ENCODE measurements at places on chromosomes 7 and 10.

GRCh38 chr7:64916-65341 lies 127.4 kb upstream of the FAM20C start:
- DNase-seq: no peak

DNA sequence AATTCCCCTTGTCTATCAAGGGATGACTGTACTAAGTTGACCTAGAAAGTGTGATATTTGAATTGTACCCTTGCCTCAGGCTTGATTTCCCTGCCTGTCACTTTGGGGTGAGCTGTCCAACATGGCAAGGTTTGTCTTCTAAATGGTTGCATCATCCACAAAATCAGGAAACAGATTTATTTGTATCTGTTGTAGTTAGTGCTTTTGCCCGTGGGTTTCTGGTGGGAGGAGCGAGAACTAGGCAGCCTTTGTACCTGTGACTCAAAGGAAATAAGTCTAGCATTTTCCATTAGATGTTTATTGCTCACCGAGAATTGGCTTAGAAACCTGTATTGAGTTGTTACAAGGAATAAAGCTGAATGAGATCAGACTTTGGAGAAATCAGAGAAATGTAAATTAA lies 650.8 kb downstream of the LRMDA start:
- DNase-seq: no peak

DNA sequence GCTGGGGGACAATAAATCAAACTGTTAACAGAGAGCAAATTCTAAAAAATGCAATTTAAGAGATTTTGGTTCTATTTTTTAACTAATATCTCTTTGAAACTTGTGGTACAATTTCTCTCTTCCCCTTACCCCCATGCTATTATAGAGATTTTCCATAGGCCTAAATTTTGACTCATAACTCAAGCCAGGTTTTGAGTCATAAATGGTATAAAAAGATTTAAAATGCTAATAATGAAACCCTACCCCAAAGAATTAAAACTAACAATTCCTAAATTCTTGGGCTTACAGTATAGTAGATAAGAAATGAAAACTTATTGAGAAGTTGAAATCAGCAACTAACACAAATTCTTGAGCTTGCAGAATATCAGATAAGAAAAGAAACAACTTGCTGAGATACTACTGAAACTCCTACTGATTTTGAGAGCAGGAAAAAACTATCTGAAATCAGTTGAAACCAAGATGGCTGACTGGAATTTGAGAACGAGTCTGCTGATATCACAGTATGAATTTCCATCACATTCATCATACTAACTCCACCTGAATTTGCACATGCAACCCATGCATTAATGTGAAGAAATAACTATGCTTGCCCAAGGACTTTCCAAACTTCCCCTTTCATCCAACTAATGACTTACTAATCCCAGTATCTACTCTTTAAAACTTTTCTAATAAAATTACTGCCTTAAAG lies 36.3 kb downstream of the POT1 start:
- DNase-seq: no peak

GRCh38 chr7:90383861-90384260 lies 19.4 kb upstream of the CLDN12 start:
- DNase-seq: no peak

DNA sequence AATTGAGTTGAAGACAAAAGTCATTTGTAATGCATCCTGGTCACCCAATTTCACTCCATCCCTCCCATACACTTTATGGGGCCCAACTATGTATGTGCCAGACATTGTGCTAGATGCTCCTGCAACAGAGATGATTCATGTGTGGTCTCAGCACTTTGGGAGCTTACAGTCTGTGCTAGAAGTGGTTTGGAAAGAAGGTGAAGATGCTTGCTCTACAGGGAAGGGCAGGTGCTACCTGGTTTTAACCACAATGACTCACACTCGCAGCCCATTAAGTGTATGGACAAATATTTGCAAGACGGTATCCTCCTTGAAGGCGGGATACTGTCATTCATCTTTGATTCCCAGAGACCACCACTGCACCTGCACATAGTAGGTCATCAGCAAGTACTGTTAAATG lies 257.6 kb downstream of the OTUD1 start:
- no peak for DNase-seq

DNA sequence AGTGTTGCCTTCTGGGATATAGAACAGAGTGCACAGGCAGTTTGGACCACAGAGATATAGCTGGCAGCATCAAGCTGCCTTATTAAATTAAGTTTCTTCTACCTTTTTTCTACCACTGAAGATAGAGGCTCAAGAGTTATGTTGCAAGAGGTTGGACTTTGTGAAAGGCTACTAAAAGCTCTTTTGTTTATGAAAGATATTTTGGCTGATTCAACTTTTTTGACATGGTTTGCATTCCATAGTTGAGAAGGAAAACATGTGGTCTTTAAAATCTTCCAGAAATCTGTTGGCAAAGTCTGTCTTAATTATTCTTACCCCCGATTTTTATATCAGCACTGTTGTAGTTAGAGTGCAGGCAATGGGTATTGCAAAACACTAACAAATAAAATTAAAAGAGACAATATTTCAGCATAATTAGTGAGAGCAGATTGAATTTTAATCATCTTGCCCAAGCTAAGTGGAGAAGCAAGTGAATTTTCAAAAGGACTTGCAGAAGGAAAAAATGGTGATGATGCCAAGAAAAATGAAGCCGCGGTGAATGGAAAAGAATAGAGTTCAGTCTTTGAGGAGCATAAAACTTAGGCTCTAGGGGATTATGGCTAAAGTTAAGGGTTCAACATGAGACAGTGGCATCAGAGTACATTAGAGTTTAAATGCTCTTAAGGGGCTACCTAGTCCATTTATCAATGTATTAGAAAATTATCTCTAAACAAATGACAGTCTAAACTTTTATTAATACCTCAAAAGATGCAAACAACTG lies 450.9 kb upstream of the CNTNAP2 start:
- DNase-seq: no peak

DNA sequence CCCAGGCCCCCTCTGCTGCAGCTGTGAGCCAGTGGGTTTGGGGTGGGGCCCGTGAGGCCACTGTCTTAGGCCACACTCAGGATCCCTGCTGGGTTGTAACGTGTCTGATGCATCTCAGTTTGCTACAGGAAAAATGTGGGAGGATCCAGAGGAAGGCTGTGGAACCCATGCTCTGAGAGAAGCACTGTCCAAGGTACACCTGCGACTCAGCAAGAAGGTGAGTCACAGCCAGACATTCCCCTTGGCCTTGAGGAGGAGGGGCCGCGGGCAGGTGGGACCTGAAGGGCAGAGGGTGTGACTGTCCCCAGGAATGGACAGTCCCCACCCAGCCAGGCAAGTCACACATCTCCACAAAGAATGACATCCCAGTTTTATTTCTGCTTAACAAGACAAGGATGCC lies 27.8 kb upstream of the C10orf120 start:
- DNase-seq: no peak

DNA sequence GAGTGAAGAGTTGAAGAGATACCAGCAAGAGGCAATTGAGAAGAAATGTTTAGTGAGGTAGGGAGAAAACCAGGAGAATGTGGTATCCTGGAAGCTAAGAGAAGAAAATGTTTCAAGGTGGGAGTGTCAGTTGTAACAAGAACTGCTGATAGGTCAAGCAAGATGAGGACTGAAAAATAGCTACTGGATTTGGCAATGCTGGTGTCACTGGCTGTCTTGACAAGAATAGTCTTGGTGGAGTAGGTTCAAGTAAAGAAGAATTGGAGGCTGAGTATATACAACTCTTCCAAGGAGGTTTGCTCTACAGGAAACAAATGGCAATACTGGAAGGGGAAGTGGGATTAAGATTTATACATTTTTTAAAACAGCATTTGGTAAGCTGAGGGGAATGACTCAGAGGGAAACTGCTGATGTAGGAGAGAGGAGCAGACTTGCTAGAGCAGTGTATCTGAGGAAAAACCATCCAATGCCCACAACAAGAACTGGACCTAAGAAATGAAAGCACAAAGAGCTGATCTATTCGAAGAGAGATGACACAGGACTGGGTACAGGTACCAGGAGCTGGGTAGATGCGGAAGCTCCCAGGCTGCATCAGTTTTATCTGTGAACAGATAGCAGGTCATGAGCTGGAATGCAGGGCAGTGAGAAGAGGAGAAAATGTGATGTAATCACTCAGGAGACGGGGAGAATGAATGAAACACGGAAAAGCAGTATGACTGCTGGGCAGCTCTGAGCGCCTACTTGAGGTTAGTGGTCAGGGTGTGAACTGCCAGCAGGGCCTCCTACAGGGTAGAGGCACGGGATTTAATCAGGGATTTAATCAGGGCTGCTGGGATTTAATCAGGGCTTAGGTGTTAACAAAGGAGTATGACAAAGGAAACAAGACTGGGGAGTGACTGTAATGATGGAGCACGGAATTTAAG lies 34.5 kb downstream of the FAM25A start:
- DNase-seq: no peak

- DNase-seq: no peak
Observed at GRCh38 chr10:70698211-70698610, 25.9 kb downstream of the ADAMTS14 start.

DNA sequence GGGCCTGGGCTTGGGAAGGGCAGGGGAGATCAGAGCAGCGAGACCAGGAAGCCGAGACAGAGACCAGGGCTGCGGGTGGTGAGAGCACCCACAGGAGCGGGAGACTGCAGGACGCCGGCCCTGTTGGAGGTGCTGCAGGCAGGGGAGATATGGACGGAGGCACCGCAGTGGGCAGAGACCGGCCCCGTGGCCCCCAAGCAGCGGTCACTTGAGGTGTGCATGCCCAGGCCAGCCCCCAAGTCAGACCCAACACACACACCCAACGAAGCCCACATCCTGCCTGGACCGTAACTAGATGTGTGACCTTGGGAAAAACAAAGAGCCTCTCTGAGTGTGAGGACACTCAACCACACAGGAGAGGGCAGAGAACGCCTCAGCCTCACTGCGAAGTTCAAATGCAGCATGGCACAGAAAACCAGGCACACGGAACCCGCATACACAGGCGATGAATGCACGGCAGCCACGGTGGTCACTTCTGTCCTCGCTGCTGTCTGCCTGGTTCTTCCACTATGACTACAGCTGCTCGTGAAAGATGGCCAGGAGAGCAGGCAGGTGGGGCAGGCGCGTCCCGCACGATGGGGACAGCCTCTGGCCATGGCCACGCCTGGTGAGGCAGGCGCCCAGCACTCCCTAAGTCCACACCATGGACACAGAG lies 214.7 kb downstream of the MAD1L1 start:
- DNase-seq: no peak

DNA sequence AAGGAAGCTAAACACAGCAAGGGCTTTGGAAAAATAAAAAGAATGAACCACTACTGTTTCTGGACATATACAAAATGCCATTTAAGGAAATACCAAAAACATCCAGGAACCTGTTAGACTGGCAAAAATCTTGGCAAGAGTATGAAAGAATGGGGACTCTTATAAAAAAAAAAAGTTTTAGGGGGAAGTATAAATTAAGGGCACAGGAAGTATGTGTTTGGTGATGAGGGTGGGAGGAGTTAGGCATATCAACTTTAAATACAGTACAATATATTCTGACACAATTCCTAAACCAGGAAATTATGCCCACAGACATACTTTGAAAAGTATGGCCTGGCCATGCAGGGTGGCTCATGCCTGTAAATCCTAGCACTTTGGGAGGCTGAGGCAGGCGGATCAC lies 74.2 kb downstream of the WAPL start:
- no peak for DNase-seq

DNA sequence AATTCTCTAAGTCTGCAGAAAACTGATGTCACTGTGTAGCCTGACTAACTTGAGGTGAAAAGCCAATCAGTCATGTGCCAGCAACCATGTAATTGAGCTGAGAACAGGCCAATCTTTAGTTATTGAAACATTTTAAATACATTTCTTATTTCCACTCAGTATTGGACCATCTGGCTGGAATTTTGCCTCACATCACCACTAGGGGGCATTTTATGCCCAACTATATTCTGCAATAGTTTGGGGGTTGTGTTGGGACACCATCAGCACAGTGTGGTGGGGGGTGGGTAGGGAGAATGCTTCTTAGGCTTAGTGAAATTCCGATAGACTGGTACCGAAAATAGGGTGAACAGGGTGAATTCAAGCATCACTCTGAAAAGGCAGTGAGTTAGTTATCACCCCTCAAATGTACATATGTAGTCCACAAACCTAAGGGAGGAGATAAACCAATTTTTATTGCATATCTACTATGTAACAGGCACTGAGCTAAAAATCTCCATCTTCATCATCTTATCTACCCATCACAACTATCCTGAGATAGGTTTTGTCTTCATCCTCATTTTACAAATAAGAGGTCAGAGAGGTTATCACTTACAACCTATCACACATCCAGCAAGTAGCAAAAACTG lies 17.8 kb downstream of the NPSR1 start:
- peak; percentile 7 for DNase-seq

- no peak for DNase-seq
Observed at GRCh38 chr10:3623746-3624145, 161.3 kb downstream of the KLF6 start.

DNA sequence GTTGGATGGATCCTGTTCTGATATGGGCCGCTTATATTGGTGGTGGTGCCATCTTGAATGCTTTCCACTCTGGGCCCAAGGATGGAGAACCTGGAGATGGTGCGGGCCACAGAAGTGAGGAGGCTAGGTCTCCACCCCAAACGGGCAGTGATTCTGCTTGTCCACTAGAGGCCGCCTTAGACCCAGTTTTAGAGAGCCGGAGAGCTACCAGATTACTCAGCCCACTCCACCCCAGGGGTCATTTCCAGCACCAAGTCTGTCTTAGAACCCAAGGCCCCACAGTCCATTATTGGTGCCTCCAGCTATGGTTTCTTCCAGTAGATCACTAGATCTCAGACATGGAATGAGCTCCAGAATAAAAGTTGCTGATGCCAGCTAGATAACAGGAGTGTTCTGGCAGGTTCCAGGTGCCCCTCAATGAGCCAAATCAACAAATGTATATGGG lies 11.8 kb upstream of the CAMK2G start:
- peak; percentile 43 for DNase-seq

- DNase-seq: no peak
Observed at GRCh38 chr10:127215866-127216265, 19.5 kb upstream of the INSYN2A start.

- DNase-seq: no peak
Observed at GRCh38 chr7:28230261-28230660, 49.7 kb upstream of the JAZF1 start.

DNA sequence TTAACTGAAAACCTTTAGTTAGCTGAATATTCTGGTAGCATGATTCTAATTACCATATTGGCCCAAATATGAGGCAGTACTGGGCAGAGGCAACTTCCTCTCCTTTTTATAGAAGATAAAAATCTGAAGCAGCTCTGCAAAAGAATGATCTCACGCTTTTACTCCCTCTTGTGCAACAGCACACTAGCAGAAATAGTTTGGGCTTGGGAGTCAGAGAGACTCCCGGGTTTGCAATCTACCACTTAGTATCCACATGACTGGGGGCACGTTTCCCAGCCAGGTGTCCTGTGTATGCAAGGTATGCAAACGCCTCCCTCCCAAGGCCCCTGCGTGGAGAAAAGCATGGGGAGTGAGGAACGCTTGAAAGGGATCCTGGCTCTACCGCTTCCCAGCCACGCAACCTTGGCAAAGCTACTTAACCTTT lies 47.2 kb upstream of the RHEB start:
- DNase-seq: no peak

GRCh38 chr10:117112220-117112619 lies 25.9 kb downstream of the VAX1 start:
- no peak for DNase-seq

- DNase-seq: no peak
Observed at GRCh38 chr7:142784096-142784495, 13.3 kb downstream of the PRSS2 start.

Data from NCI-H1092 (cell line).